ENCODE measurements at places on chromosomes 6 and 20. TPM values are rescaled to one million over a fixed set of nuclear protein-coding genes. Genes with fewer than 3 reads are reported as not detected.

The SLC52A3 gene
- 11.1 TPM for total RNA-seq

The GHRH gene
- not detected for total RNA-seq

The THBD gene
- total RNA-seq, result not detected

The EBF4 gene
- total RNA-seq, result 6.6 TPM

The MLN gene
- total RNA-seq, result not detected

The RAB32 gene
- 26.9 TPM for total RNA-seq

The OLIG3 gene
- not detected for total RNA-seq

The SYCP2L gene
- 0.12 TPM for total RNA-seq

DNA sequence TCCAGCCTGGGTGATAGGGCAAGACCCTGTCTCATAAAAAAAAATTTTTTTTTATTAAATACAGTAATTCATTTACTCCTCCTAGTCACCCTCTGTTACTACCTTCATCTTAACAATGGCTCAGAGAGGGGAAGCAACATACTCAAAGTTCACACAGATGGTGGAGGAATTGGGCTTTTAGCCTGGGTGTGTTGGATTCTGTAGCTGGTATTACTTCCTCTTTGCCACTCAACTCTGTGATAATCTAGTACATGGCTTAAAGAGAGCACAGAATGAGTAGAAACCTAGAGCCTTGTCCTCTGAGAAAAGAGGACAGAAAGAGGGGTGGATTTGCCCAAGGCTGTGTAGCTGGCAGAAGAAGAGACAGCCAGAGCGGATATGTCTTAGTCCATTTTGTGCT, 96.6 kb downstream of the DLGAP4 start:
- no peak for DNase-seq

DNA sequence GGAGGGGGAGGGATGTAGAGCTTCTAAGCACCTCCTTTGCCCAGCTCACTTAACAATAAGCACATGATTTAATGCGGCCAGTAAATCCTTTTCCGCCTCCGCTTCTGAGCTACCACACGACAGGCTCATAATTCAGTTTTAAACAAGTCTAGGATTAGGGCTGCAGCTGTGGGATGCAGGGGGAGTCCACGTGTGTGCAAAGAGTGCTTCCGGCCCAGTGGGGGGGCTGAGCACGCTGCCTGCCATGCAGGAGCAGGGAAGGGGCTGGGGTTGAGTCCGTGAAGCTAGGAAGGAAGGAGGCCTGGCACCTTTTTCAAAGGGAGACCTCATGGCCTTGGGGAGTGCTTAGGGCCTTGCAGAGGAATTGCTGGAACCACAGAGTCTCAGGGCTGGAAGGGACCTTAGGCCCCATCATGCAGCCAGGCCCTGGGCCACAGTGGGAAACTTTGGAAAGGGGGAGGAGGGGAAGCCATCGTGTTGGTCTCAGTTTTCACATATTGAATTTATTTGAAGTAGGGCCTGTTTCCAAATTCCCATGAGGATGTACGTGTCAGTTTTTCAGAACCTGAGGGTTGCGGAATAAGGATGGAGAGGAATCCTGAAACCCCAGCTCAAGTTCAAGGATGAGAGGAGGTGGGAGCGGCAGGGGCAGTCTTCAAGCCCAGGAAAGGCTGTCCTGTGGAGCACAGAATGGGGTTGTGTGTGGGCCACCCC, 96.1 kb downstream of the VEGFA start:
- DNase-seq, result no peak

- no peak for DNase-seq
These were observed 70.1 kb upstream of the TENT5A start for GRCh38 chr6:81822568-81822967.

DNA sequence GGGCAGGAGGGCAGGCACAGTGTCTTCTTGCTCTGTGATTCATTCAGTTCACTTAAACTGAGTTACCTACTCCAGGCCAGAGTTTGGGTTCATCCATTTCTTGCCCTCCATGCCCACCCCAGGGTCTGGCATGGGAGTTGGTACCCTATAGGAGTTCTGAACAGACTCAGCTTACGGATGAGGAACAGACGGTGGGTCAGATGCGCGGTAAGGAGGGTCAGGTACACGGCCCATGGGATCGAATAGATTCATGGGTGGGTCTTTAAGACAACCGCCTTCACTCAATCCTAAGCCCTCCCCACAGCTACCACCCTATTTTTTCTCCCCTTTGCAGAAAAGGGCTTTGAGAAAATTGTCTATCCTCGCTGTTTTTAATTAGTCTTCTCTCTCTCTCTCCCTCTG, 13.1 kb upstream of the TRIB3 start:
- no peak for DNase-seq

DNA sequence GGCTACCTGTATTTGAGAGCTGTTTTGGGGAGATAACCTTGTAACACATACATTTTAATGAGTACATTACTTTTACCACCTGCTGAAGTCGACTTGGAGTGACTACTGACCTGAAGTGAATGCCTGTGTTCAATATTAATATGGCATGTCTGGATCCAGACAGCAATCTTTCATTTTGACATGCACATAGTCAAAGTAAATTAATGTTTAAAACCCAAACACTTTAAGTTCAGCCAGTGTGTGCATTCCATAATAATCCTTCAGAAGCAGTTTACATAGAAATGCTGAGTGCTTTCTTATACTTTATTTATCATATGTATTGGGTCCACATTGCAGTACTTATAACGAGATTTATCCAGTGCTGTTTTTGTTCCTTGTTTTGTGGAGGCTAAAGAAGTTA, 38.0 kb downstream of the CDKAL1 start:
- no peak for DNase-seq

- no peak for DNase-seq
These were observed 28.3 kb downstream of the RIN2 start for GRCh38 chr20:19786311-19786710.

DNA sequence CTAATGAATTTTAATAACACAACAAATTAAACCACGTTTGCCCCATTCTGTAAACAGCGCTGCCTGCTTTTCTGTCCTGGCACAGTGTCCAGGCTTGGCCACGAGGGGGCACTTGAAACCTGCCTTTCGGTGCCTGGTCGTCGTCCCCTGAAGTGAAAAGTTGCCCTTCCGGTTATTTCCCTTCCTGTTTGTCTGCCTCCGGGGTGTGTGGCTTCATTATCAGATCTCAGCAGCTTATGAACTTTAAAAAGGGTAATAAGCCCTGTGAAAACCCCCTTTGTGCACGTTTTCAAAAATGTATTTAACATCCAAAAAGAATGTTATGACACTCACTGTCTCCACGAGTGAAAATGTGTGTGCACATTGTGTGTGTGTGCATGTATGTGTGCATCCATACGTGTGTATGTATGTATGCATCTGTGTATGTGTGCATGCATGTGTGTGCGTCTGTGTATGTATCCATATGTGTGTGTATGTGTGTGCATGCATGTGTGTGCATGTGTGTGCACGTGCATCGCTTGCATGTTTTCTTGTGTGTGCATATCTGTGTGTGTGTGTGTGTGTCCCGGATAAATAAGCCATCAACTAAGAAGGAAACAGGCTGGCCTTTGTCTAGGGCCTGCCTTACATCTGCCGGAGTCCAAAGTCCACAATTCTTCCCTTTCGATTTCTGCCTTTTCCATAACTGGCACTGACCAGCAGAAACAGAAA, 358.4 kb downstream of the THBS2 start:
- DNase-seq, result peak; percentile 93

GRCh38 chr6:18362058-18362561, 25.0 kb upstream of the RNF144B start:
- DNase-seq, result no peak

GRCh38 chr6:21846541-21847451, 253.2 kb downstream of the SOX4 start:
- peak; percentile 76 for DNase-seq

DNA sequence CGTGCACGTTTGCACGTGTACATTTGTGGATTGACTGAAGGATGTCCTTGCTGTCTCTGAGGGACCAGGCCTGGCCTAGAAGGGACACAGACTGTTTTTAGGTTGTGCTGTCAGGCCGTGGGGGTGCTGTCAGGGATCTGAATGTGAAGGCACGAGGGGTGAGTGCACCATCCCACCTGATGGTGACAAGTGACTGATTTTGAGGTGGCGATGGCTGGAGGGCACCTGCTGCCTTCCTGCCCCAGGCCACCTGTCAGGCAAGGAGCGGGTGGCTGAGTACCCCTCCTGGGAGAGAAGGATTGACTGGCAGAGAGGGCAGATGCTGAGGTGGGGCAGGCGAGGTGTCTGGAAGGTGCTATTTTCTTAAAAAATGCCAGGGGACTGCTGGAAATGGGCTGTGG, 1.2 kb downstream of the RAB44 start:
- DNase-seq, result no peak

GRCh38 chr20:4502756-4503155, 219.0 kb upstream of the PRND start:
- no peak for DNase-seq

DNA sequence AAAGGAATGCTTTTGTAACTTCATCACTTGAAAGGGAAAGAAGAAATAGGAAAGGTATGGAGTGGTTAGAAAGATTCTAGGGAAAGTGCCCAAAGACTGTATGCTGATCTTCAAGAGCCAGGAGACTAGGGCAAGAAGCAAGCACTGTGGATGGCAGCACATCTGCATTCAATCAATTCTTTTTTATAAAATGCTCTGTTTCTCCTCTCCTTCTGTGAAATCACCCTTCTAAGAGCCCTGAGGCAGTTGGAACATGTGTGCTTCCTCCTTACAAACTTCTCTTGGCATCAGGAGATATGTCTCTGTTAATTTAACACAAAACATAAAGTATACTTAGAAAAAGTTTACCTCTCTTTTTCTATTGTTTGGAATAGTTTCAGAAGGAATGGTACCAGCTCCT, 1162.2 kb upstream of the GJE1 start:
- no peak for DNase-seq

GRCh38 chr20:18533978-18534644, 26.4 kb downstream of the SEC23B start:
- no peak for DNase-seq

DNA sequence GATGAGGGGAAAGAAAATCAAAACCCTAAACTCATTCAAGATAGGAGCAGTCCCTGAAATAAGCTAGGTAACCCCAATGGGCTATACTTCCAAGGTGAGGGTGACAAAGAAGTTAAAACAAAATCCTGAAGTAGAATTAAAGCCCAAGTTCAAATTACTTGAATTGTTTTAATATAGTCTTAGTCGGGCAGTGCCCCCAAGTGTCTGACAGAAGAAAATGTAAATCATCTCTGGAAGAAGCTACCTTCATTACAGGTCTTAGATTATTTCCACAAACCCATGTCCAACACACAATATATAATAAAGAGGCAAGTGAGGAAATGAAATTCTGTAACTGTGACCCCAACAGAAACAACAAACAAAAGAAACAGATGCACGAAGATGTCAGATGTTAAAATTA, 36.8 kb upstream of the L3MBTL3 start:
- no peak for DNase-seq

DNA sequence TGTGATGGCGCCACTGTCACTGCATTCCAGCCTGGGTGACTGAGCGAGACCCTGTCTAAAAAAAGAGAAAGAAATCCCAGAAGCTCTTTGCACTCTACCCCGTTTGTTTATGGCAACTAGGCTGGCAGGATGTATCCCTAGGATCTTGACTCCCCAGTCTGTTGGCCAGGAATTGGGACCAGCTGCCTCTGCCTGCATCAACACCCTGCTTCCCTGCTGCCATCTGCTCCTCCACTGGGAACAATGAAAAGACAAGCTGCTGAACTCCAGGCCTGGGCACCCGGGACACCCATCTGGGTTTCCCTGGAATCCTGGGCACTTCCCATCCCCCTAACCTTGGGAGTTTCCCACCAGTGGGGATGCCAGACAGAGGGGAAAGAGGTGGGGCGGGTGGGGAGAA, 64.9 kb downstream of the CPNE5 start:
- no peak for DNase-seq

GRCh38 chr20:62642666-62643520, 590 bp downstream of the SLCO4A1 start:
- peak; percentile 74 for DNase-seq

GRCh38 chr6:41371992-41372831, 36.8 kb downstream of the NCR2 start:
- no peak for DNase-seq

GRCh38 chr6:142301651-142302391, at the start of gene ADGRG6:
ADGRG6 (plus strand) TSS chr6:142302007; CDS start chr6:142302330, 323 bp downstream.
- peak; percentile 77 for DNase-seq

DNA sequence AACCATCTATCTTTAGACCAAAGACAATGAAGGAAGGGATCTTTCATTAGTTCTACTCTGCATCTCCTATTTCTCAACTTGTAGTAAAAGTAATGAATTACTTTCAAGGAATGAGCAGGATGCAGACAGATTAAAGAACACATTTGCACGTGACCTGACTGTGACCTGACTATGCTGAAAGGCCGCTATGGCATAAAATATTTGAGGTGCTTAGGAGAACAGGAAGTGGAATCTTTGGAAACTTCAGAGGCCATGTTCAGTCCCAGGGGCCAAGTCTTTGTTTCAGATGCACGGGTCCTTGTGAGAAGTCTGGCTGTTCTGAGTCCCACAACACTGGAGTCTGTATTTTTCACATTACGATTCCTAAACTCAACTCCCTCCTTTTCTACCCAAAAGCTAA, 41.0 kb downstream of the NINL start:
- no peak for DNase-seq

DNA sequence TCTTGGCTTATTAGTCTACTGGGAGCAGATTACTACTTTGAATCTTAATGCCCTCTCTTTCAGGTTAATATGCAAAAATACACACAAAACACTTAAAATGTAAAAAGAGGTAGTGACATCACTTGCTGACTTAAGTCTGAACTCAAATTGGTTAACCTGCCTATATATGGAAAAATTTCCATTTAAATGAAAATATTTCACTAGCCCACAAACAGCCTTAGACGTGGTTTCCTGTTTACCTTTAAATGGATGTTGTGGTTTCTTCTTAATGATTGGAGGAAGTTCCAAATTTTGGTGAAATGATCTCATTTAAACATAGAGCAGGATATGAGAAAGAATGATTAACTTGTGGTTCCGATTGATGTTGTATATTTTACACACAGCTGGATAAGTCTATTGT, 553.7 kb downstream of the CD109 start:
- DNase-seq, result no peak

GRCh38 chr6:151482290-151482689, 11.5 kb upstream of the CCDC170 start:
- DNase-seq, result no peak

DNA sequence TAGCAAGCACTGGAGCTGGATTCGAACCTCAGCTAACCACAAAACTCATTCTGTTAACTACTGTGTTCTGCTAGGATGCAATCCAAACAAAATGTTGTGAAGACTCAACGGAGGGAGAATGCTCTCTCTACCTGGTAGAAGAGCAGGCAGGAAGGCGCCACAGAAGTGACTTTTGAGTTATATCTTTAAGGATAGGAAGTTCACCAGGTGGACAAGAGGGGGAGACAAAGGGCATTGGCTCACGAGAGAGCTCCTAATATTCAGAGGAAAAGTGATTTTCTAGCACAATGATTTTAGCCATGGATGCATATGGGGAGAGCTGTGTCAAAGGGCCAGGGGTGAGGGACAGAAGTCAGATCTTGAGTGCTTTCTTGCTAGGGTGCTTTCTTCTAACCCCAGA, 108.4 kb upstream of the MAFB start:
- peak; percentile 33 for DNase-seq

- no peak for DNase-seq
These were observed 173.8 kb downstream of the ZNF217 start for GRCh38 chr20:53419693-53420460.

Data from Calu3 (cell line).